ENCODE measurements at places on chromosomes 12 and 14.
A peak's percentile ranks its signal among the peaks of the same experiment; 100 is the strongest.

DNA sequence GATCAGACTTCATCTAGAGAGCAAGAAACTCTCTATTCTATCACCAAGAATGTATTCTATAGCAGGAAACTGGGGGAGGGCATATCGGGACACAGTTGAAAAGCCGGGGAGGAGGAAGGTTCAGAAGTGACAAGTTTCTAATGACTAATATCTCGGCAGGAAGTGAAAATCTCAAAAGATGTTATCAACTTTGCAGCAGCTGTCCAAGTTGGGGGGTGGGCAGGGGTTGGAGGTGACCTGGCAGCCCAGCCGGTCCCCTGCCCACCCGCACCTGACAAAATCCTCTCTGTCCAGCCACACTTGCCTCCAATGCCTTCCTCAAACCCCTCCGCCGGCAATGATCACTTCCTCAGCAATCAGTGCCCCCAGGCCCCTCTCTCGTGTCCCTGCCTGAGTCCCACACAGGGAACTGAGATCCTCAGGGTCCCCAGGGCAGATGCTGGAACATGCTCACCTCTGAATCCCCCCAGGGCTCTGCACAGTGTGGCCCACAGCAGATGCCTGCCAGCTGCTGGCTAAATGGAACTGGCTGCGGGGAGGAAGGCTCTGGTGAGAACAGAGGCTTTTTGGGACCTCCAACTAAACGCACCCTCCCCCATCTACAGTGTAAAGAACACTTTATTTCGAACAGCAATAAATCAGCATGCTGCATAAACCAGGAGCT is 43.9 kb downstream of the CCDC88C start:
- no peak for DNase-seq

GRCh38 chr12:71071536-71072097 is 86.2 kb downstream of the TSPAN8 start:
- no peak for DNase-seq

- DNase-seq, result no peak
Observed at GRCh38 chr12:124599074-124599999, 31.9 kb upstream of the NCOR2 start.

- peak; percentile 79 for DNase-seq
Observed at GRCh38 chr14:77862154-77862786, 62.4 kb downstream of the ADCK1 start.

All from ELF-1 (cell line).